H7 (cell line): ENCODE measurements at places on chromosomes 7 and 10.
A peak's percentile ranks its signal among the peaks of the same experiment; 100 is the strongest.

DNA sequence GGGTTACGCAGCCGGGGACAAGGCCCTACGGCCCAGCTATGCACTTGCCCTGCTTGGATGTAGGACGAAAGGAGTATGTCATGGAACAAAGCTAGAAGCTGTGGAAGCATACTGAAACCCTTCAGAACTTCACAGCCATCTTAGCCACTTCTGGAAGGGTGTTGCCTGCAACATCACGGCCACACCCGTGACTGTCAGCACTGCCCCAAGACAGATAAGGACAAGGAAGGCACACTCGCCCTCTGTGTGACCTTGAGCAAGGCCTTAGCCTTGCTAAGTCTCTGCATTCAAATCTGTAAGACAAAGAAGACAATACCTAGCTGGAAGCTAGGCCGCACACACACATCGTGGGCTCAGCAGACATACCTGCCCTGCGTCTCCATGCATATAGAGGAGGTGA lies 352.5 kb upstream of the MGMT start:
- no peak for DNase-seq

DNA sequence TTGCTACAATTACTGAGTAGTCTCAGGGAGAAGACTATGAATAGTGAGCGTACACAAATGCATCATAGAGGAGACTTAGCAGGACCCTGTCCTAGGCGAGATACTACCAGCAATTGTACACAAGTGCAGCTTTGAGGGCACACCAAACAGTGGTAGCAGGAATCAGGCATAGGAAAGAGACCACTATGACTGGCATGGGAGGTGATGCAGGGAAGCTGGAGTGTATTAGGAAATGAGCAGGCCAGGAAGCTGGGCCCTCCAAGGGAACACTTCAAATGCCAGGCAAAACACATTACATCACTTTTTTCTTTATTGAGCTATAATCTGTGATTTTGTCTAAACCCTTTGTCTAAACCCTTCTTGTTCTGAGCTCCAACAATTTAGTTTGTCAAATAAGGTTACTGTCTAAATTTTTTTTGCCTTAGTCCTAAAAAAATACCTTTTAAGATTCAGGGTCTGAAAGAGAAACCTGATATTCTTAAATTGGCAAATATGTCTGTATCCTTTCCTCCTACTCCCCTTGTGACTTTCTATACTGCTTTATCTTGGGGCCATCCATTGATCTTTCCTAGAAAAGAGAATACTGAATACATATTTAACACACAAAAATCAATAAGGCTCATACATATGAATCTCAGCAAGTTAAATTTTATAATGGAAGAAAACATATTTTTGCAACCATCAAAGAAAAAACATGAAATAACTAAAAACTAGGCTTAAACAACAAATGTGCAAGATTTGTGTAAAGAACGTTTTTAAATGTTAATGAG lies 193.8 kb upstream of the PHYHIPL start:
- DNase-seq = no peak

DNA sequence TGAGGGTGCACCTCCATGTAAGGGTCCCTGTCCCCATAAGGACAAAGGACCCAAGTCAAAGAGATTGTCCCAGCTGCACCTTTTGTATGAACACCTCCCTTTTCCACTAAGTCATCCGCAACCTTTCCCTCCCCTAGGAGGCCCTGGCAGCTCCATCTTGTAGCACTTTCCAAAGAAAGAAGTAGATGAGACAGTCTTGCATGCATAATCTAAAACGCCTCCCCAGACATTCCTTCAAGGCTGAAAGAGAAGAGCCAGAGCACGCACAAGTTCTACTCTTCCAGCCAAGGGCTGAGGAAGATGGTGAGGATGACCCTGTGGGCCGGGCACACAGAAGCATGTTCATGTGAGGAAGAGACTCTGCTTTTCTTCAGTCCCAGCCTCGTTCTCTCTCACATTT lies 194.4 kb downstream of the TNS3 start:
- DNase-seq = no peak

DNA sequence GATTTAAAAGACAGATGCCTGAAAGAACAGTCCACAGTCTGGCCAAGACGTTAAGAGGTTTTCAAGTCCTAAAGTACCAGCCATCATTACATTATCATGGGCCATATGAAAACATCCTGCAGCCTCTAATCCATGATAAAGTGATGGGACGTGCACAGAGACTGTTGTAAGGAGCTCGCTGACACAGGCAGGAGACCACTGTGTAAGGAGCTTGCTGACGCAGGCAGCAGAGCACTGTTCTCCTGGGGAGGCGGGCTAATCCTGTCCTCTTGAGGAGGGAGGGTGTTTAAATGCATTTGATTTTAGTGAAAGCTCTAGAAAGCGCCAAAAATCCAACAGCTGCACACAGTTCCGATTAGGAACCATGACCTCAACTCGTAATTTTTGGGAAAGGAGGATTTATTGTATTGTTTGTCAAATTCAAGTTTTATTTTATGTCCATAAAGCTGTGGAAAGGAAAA lies 16.9 kb downstream of the SVIL start:
- no peak for DNase-seq

- DNase-seq = no peak
Observed at GRCh38 chr10:48302515-48303476, 3.7 kb upstream of the MAPK8 start.

- DNase-seq = peak; percentile 32
Observed at GRCh38 chr10:8026349-8027259, 27.9 kb upstream of the GATA3 start.
